ENCODE measurements at places on chromosomes 16 and 17. TPM values are rescaled to one million over a fixed set of nuclear protein-coding genes. Genes with fewer than 3 reads are reported as not detected.

DPEP2 gene
- total RNA-seq = 28.6 TPM

SNX20 gene
- 70.6 TPM for total RNA-seq

EVPLL gene
- not detected for total RNA-seq

CDRT15 gene
- total RNA-seq = not detected

RCVRN gene
- total RNA-seq = not detected

COG4 gene
- 75.3 TPM for total RNA-seq

Measured in activated naive CD8-positive, alpha-beta T cell treated with anti-CD3 and anti-CD28 coated beads, Interleukin-2, amount 10 ng/mL, durations not matched to agents 7 days and 5 days (primary cell).